ENCODE measurements at places on chromosomes 1 and 21.

- DNase-seq, result peak; percentile 65
These were observed 7.0 kb downstream of the CD53 start for GRCh38 chr1:110879758-110880606.

DNA sequence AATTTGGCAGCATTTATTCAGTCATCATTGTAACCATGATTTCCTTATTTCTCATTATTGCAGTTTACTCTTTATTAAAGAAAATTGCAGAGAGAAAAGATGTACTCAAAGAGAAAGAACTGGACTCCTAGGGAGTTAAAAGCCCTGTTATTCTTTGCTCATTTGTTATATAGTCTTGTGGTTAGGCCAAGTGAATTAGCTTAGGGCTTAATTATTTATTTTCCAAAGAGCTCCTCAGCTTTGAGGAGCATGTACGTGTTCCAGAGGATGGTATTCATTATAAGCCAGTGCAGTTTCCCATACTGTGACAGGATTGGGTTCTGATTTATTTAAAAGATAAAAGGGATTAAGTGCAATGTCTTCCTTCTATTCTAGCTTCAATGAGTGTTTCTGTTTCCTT lies 86.4 kb downstream of the GPR161 start:
- DNase-seq, result no peak

GRCh38 chr1:151407304-151407703 lies 7.9 kb downstream of the PSMB4 start:
- no peak for DNase-seq

- DNase-seq, result no peak
These were observed 14.4 kb downstream of the CD55 start for GRCh38 chr1:207335695-207336363.

DNA sequence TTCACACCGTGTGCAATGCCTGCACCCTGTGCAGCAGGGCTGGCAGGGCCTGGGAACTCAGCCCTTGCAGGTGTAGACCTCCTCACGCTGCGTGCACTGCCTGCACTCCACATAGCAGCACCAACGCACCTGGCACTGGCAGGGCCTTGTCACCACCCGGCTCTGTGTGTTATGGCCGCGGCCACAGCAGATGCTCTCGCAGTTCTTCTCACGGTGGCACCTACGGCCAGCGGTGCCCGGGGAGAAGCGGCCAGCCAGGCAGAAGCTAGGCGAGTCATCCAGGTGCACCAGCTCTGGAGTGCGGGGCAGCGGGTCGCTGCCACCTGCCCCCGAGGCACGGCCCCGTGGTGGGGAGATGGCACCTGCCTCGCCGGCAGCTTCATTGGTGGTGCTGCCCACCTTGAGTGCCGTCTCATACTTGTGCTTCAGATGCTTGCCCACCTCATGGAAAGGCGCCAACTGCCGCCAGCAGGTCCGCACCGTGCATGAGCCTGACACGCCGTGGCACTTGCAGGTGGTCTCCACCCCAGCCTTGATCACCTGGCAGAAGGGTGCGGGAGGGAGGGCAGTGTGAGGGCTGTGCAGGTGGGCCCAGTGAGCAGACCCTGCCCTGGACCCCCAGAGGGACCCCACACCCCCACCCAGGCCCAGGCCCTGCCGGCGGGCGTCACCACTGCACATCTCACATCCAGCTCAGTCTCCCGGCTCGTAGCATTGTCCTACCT lies 26.1 kb downstream of the WNT9A start:
- DNase-seq, result no peak

DNA sequence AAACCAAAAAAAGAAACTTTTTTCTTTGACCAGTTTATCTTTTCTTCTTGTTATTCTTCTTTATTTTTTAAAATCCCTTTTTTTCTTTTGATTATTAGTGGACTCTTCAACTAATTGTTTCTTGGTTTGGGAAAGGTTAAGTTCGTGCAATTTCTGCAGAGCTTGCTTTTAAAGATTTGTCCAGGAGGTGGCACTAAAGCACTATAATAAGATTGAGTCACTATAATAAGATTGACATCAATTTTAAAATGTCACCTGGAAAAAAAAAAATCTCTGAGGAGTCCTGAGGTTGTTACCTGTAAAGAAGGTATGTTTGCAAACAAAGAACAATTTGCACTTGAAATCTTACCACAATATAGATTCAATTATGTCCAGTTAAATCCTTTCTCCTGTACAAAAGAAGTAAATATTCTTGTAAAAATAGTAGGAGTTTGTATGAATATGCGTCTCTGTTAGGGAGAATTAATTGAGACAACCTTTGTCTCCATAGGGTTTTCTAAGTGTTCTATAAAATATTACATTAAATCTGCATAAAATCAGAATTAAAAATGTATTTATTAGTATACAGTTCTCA lies 166.7 kb downstream of the ADGRL4 start:
- peak; percentile 65 for DNase-seq

DNA sequence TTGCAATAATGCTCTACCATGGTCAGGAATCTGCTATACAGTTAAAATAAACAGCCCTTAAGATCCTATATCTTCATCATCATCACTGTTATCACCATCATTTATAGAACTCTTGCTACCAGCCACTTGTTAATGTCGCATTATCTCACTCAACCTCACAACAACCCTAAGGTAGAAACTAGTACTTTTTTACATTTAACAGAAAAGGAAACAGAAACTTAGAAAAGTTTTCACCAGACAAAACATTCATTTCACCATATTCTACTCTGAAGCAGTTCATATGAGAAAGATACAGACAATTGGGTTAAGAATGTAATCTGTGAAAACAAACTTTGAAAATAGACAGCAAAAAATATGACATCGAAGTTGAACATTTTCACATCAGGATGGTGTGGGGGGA lies 262.6 kb downstream of the ATG4C start:
- no peak for DNase-seq

DNA sequence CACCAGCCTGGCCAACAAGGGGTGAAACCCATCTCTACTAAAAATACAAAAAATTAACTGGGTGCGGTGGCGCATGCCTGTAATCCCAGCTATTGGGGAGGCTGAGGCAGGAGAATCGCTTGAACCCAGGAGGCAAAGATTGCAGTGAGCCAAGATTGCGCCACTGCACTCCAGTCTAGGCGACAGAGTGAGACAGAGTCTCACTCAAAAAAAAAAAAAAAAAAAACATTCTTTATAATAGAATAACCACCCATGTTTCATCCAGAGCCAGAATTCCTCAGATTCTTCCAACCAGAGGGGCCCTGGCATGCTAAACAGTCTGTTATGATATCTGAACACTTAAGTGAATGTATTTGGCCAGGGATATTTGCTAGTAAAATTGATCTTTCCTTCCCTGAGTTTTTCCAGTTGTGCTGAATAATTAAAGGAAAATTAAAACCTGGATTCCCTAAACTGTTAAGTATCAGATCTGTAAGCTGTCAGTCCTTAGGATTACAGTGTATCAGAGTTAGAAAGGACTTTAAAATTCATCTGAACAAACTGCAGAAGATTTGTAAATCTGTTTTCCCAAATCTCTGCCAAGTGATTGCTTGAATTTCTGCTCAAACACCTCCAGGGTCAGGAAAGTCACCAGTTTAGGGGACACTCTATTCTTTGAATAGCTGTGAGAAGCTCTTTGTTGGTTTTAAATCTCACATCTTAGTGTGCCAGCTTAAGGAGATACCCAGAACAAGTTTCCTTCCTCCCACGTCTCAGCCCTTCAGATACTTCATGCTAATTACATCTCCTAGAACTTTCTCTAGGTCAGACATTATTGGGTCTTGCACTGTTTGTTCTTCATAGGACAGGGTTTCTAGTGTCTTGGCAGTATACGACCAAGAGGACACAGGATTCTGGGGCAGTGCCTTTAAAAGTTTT lies 84.6 kb upstream of the BMP8A start:
- no peak for DNase-seq

- DNase-seq, result peak; percentile 32
These were observed 668 bp downstream of the RNF11 start for GRCh38 chr1:51236531-51237350.

- DNase-seq, result no peak
These were observed 24.9 kb upstream of the ATF3 start for GRCh38 chr1:212583643-212584042.

DNA sequence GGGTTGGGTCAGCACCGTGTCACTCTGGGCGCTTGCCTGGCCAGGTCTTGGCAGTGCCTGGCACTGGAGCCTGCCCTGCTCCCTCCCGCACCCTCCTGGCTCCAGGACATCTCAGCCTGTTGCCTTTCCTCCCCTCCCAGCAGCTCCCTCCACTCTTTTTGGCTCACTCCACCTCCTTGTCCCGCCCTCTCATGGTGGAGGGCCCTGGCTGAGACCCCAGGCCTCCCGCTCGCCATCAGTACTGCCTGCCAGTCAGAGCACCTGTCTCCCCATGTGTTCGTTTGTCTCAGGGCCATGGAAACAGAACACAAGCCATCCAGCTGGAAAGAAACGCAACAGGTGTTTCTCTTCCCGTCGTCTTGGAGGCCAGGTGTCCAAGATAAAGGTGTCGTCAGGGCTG lies 61.0 kb downstream of the B3GALT5 start:
- no peak for DNase-seq

- no peak for DNase-seq
These were observed 91.6 kb downstream of the ZNF648 start for GRCh38 chr1:181969902-181970301.

DNA sequence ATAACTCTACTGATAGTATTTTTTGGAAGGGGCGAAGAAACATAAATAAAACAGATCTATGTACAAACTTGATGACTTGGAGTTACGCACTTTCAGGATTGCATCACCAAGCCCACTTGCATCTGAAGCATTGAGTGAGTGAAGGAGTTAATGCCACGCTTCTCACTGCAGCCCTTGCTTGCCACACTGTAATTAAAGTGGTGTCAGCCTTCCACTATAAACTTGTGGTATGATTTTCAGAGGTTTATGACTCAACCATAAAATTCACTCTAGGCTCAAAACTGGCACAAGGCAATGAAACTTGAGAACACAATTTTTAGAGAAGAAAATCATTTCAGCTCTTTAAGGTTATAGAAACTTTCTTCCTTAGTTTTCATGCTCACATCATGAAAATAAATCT lies 93.9 kb upstream of the PRMT6 start:
- peak; percentile 14 for DNase-seq

DNA sequence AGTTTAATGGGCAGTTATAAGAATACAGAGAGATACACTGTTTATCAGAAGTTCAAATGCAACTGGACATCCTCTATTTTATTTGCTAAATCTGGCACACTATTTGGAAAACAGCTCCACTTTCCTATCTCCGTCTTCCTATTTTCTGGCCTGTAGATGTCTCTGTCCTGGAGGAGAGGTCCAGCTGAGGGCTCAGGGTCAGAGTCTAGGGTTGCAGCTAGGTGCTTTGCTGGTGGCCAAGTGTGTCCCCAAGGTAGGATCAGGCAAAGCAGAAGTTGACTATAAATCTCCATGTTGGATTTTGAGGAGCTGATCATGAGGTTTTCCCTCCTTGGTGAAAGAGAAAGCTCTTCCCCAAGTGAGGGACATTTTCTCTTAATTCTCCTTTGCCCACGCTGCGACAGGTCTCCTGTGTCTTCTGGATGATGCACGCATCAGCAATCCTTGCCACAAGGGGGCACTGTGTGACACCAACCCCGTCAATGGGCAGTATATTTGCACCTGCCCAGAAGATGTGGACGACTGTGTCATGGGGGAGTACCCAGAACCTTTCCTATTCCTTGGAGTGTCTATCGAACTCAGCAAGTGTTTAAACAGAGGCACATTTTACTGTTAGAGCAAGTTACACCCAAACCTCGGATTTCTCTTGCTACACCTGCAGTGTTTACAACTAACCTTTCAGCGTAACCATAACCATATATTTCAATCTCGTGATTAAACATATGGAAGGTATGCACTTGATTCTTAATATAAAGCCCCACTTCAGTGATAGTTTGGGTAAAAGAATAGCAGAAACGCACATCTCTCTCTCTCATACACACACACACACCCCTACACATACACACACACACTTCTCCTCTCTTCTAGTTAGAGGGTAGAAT lies 10.2 kb downstream of the ADAM30 start:
- DNase-seq, result peak; percentile 50

- peak; percentile 59 for DNase-seq
These were observed 77.4 kb downstream of the EIF4G3 start for GRCh38 chr1:21099034-21099868.

DNA sequence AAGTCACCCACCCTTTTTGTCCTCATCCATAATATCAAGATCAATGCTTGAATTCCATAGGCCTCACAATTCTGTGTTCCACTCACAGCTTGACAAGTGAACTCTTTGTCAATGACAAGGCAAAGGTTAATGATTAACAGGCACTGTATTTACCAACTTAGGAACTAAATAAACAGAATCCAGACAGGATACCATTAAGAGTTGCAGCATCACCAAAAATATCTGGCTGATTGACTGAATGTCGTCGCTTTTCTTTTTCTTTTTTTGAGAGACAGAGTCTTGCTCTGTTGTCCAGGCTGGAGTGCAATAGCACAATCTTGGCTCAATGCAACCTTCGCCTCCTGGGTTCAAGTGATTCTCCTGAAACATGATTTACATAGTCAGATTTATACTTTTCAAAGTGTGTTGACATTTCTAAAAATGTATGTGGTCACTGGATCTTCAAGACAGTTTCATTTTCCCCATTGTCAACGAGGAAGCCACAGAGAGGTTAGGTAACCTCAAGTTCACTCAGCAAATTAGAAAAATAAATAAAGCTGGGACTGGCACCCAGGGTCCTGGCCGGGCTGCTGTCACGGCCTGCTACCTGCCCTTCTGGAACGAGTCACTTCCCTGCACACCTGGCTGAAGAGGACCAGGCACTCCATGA lies 81.0 kb downstream of the PDE9A start:
- DNase-seq, result no peak

- no peak for DNase-seq
These were observed 124.8 kb downstream of the TMEM53 start for GRCh38 chr1:44549510-44549909.

DNA sequence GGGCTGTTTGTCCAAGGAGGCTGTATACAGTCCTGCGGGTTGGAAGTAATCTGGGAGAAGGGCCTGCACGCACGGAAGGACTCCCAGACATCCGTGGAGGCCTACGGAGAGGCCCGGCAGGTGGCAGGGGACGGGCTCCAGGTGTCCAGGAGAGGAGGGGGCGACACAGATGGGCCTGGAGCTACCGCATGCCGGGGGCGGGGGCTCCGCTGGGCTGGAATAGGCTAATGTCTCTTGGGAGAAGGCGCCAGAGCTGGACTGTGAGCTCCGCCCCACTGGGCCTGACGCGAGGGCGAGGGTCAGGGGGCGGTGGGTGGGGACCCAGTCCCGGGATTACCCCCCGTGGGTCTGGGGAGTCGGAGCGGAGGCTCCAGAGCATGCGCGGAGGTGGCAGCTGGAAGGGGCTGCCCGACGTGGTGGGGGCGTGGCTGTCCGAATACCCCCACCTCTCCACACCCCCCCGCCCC lies 659 bp downstream of the AGO1 start:
- no peak for DNase-seq

Measured in HT1080 (cell line).